Activated T-helper 2 cell treated with anti-CD3 and anti-CD28 coated beads, Interferon-gamma antibody, Interleukin-2, Interleukin-4, amounts not matched to agents 10 μg/mL and 5 μg/mL and 100 μg/mL, durations not matched to agents 14 hours and 24 hours and 36 hours (primary cell): ENCODE measurements at places on chromosomes 2 and 18. TPM values are rescaled to one million over a fixed set of nuclear protein-coding genes. Genes with fewer than 3 reads are reported as not detected.

DYNAP gene
- total RNA-seq: not detected in 2 replicates

TTC21B gene
- 19.7 and 23.4 TPM in 2 replicates for total RNA-seq

CABLES1 gene
- 27.4 and 33.5 TPM in 2 replicates for total RNA-seq

GRCh38 chr2:37274359-37274965 is 43.0 kb downstream of the NDUFAF7 start:
- no peak overlapping the region for H3K4me3 ChIP-seq
- H3K4me1 ChIP-seq: no peaks in the 10 kb centered on the region
- H3K36me3 ChIP-seq: peaks cover 24% of the 10 kb centered on the region
- DNase-seq: no peak
- no peak overlapping the region for H3K27ac ChIP-seq

- H3K27ac ChIP-seq: no peak overlapping the region
- H3K4me1 ChIP-seq: no peaks in the 10 kb centered on the region
- no peak for DNase-seq
Measured at GRCh38 chr2:41475959-41476358, 571.9 kb upstream of the PKDCC start.

- peak overlapping the region; percentile 68 for H3K4me3 ChIP-seq
- peaks cover 42% of the 10 kb centered on the region for H3K4me1 ChIP-seq
- H3K27me3 ChIP-seq: no peaks in the 10 kb centered on the region
- peaks cover 37% of the 10 kb centered on the region for H3K36me3 ChIP-seq
Measured at GRCh38 chr2:127807678-127808353, 3.2 kb downstream of the WDR33 start.

- H3K27ac ChIP-seq: no peak overlapping the region
- no peak for DNase-seq
- H3K4me3 ChIP-seq: no peak overlapping the region
Measured at GRCh38 chr2:120034621-120035020, 21.7 kb downstream of the EPB41L5 start.

DNA sequence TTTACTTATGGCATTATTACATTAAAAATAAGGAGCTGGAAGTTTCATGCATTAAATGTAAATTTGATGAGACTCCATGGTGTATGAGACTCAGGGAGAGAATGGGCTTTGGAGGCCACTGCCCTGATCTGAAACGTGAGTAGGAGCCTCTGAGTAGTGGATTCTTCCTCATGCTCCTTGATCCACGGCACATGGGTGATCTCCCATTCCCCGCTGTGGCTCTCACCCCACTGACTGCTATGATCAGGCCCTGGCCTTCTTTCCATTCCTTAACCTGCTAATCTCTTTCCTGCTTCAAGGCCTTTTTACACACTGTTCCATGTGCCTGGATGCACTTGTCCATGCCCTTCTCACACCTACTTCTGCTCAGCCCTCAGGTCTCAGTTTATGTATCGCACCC is 68.4 kb downstream of the SMAD7 start:
- DNase-seq: no peak
- no peaks in the 10 kb centered on the region for H3K36me3 ChIP-seq
- no peak overlapping the region for H3K4me3 ChIP-seq
- peaks cover 2% of the 10 kb centered on the region for H3K27me3 ChIP-seq
- H3K4me1 ChIP-seq: peaks cover 10% of the 10 kb centered on the region
